ENCODE measurements at places on chromosomes 12 and 14.
A peak's percentile ranks its signal among the peaks of the same experiment; 100 is the strongest.

DNA sequence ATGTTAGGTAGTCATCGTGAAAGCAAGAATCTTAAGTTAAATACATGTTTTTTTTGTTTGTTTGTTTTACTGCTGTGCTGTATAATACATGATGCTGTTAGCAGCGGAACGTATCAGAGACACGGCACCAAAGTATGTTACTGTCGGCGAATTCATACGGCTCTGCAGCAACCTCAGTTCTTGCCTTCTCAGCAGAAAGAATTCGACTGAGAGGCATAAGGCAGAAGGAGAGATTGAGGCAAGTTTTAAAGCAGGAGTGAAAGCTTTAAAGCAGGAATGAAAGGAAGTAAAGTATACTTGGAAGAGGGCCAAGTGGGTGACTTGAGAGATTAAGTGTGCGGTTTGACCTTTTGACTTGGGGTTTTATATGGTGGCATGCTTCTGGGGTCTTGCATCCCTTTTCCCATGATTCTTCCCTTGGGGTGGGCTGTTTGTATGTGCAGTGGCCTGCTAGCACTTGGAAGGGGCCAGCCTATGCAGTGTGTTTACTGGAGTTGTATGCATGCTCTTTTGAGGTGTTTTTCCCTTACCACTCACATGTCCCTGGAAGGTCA lies 23.7 kb downstream of the LEMD3 start:
- no peak for DNase-seq

DNA sequence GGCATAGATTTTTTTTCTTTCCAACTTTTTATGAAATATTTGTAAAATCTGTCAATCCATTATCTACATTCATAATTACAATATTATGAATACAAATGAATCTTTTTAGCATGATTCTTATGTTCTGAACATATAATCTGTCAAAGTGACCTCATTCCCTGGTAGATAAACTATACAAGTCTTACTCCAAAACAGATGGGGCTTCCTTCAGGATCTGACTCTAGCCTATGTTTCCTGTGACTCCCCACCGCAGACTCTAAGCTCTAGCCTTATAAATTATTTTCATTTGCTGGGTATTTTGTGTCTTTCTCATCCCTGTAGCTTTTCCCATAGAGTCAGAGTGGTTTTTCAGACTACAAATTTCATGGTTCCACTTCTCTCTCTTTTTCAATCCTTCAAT lies 202.1 kb upstream of the KITLG start:
- no peak for DNase-seq

GRCh38 chr12:34397591-34398365 lies 375.5 kb downstream of the ALG10 start:
- DNase-seq = no peak

GRCh38 chr14:62126879-62127478 lies 364.8 kb downstream of the SNAPC1 start:
- DNase-seq = peak; percentile 20

GRCh38 chr14:35989736-35990135 lies 163.6 kb downstream of the BRMS1L start:
- DNase-seq = no peak

GRCh38 chr12:5251092-5251491 lies 180.8 kb upstream of the NTF3 start:
- no peak for DNase-seq

- DNase-seq = no peak
Observed at GRCh38 chr12:103664626-103665025, 77.6 kb downstream of the STAB2 start.

DNA sequence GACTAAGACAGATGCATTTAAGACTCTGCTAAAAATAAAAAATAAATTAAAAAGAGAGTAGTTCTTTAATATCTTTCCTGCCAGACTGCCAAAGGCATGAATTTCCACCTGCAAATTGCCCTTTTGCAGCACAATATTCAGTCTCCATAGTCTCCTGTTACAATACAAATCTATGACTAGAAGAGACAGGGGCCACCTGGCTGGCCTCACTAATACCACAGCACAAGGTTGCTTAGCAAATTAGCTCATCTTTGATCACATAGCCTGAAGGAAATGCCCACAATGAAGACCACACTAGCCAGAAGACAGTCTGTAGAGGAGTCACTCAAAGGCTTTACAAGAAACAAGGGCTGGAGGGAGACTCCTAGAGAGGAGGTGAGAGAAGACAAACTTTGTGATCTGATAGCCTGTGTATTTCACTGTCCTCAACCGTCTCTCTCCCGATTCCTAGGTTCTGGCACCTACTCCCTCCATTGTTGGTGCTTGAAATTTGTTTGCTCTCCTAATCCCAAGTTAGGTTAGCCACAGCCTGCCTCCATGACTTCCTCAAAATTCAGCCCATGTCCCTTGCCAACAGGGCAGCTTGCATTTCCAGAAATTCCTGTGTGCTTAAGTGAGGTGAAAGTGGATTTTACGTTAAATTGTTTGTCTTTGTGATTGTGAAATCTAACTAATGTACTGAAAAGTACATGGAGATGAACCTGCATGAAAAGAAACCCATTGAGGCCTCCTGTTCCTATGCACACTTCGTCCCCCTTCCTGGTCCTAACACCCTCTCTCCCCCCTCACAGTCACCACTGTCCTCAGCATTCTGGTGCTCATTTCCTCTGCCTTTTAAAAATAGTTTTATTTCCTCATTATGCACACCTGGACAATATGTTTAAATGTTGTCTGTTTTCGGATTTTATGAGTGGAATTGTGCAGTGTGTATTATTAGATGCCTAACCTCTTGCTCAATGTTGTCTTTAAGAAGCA lies 88.7 kb upstream of the PLXNC1 start:
- DNase-seq = no peak

- DNase-seq = no peak
Observed at GRCh38 chr14:100715332-100715731, 11.4 kb upstream of the DLK1 start.
